Stimulated activated CD4-positive, alpha-beta T cell treated with anti-CD3 and anti-CD28 coated beads, TNF-alpha, amount 100 ng/mL, for 1 hour (primary cell): ENCODE measurements at places on chromosomes 11 and 22.

DNA sequence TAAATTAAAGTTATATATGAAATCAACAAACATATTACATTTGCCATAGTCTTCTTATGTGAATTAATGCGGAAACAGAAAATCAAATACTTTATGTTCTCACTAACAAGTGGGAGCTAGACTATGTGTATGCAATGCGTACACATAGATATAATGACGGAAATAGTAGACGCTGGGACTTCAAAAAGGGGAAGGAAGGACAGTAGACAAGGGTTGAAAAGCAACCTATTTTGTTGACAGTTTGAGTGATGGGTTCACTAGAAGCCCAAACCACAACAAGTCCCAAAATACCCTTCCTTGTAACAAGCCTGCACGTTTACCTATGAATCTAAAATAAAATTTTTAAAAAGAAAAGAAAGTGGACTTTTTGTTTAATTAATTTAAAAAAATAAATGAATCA, 430.8 kb upstream of the CNTN5 start:
- DNase-seq: no peak

DNA sequence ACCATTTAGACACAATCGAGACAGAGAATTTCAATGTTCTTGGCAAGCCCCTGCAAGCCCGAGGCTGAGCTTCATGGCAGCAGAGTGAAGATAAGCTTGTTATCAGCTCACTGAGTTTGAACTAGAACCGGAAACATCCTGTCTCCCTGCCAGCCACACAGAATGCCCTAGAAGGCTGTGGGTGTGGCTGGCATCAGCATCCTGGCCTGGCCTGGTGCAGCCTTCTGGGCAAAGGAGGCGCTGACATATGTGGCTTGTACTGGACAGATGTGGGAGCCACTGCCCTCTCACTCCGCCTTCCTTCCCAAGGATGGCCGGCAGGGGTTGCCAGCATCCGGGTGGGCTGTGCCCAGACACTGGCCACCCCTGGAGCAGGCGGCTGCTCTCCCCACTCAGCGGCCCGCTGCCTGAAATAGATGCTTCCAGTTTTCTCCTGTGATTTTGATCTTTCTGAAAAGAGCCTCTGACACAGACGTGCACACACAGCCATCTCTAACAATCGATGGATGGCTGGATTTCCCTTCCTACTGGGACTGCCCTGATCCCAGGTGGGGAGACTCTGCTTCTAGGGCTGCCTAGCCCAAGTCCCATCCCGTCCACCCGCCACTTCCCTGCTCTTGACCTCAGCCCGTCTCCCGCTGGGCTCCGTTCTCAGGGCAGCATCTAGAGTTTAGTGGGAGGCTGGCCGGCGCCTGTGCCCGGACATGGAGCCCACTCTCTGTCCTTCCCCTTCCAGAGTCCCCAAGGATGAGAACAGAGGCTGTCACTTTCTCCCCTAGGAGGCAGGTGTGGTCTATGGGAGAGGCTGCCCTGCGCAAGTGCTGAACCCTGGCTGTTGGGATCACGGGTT, 149.7 kb downstream of the CTTN start:
- DNase-seq: no peak

DNA sequence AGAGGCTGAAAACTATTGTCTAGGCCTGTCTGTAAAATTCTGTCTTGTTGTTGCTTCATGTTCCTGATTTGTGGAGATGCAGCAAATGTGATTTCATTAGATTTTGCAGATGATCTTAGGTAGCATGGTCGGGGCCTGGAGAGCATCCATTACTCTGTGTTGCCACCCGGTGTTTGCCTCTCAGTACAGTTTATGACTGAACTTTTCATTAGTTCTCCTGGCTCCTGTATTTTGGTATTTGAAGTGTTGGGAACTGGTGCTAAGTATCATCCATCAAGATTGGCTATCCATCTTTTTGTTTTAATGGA, 7.7 kb downstream of the YWHAH start:
- no peak for DNase-seq

GRCh38 chr11:66072081-66072480, 2.0 kb downstream of the PACS1 start:
- DNase-seq: no peak

- no peak for DNase-seq
These were observed 4.5 kb downstream of the MYEOV start for GRCh38 chr11:69298267-69299022.

- DNase-seq: no peak
These were observed 44.0 kb downstream of the GRAMD1B start for GRCh38 chr11:123473941-123474677.

DNA sequence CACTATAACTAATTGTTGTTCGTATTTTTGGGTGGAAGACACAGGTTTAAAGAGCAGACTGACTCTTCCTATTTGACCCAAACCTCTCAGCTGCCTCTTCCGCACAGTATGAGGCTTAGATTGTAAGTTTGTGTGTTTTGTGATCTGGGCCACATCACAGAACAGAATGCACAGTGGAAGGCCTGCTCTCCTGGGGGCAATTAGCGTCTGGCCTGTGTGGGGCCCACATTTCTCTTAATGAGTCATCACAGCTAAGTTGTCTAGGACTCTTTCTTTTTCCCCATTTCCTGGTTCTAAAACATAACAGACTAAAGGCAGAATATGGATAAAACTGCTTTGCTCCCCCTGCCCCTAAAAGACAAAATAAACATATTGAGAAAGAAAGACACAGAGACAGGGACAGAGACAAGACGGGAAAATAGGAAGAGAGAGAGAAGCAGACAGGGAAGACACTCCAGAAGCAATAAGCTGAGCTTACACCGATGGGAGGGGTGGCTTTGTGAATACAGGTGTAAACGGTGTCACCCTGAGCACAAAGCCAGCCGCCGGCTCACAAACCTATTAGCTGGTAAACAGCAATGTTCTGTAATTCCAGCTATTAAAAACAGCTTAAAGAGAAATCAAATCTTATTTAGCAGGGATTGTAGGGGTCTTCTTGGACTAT, 127.4 kb upstream of the OPCML start:
- no peak for DNase-seq

GRCh38 chr11:85723088-85723487, 37.1 kb upstream of the CCDC89 start:
- DNase-seq: no peak

DNA sequence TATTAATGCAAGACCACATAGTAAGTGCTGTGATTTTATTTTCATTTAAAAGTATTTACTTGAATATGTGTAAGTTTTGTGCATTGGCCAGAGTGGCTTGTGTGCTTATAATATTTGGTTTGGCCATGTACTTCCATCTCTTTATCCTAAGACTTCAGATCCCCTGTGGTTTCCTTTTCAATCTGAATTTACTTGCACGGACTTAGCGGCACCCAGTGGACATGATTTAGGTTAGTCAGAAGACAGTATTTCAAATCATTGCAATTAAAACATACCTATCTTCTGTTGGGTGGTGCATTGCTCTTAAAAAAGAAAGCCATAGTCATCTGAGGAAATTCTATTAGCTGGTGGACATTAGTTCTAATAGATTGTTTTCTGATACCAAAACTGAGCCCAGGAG, 30.7 kb downstream of the PIWIL4 start:
- DNase-seq: no peak
